Activated naive CD8-positive, alpha-beta T cell treated with anti-CD3 and anti-CD28 coated beads, Interleukin-2, amount 10 ng/mL, durations not matched to agents 7 days and 5 days (primary cell): ENCODE measurements at places on chromosomes 4 and X. TPM values are rescaled to one million over a fixed set of nuclear protein-coding genes. Genes with fewer than 3 reads are reported as not detected.
A peak's percentile ranks its signal among the peaks of the same experiment; 100 is the strongest.

- no peaks in the 10 kb centered on the region for H3K4me1 ChIP-seq
- no peaks in the 10 kb centered on the region for H3K27me3 ChIP-seq
- H3K36me3 ChIP-seq: no peaks in the 10 kb centered on the region
- no peak overlapping the region for H3K27ac ChIP-seq
- H3K4me3 ChIP-seq: no peak overlapping the region
These were observed 318.3 kb upstream of the MAGEB18 start for GRCh38 chrX:25819879-25820278.

DNA sequence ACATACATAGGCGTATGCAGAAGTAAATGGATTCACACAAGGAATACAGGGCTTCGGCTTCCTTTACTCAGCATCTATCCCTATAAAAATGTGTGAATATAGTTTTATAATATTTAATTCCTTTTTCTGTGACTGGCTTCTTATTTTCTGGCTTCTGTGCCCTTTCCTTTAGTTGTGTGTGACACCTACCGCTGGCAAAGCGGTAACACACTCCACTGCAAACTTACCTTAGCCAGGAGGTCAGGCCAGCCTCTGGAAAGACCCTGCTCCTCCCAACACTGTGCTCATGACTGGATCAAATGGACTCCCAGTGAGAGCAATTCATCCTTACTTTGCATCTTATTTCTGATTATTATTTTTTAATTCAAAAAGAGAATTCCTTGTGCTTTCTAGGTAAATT lies 244.2 kb downstream of the ANK2 start:
- peaks cover 7% of the 10 kb centered on the region for H3K27me3 ChIP-seq
- no peaks in the 10 kb centered on the region for H3K36me3 ChIP-seq
- no peaks in the 10 kb centered on the region for H3K4me1 ChIP-seq
- no peak overlapping the region for H3K4me3 ChIP-seq
- DNase-seq: no peak

- DNase-seq: no peak
- no peak overlapping the region for H3K27ac ChIP-seq
- H3K4me1 ChIP-seq: peaks cover 3% of the 10 kb centered on the region
- no peaks in the 10 kb centered on the region for H3K36me3 ChIP-seq
- H3K27me3 ChIP-seq: no peaks in the 10 kb centered on the region
These were observed 114.0 kb upstream of the LNX1 start for GRCh38 chr4:53705151-53705764.

GRCh38 chr4:144655491-144655890 lies 9.5 kb downstream of the HHIP start:
- H3K4me3 ChIP-seq: no peak overlapping the region
- no peaks in the 10 kb centered on the region for H3K4me1 ChIP-seq
- DNase-seq: no peak
- H3K27me3 ChIP-seq: peaks cover 39% of the 10 kb centered on the region
- H3K36me3 ChIP-seq: no peaks in the 10 kb centered on the region

DNA sequence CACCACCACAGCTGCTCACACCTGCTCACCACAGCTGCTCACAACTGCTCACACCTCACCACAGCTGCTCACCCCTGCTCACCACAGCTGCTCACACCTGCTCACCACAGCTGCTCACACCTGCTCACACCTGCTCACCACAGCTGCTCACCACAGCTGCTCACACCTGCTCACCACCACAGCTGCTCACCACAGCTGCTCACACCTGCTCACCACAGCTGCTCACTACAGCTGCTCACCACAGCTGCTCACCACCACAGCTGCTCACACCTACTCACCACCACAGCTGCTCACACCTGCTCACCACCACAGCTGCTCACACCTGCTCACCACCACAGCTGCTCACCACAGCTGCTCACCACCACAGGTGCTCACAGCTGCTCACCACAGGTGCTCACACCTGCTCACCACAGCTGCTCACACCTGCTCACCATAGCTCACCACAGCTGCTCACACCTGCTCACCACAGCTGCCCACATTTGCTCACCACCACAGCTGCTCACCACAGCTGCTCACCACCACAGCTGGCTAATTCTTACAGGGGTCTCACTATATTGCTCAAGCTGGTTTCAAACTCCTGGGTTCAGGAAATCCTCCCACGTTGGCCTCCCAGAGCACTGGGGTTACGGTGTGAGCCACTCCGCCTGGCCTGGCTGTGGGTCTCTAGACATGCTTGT lies 30.4 kb upstream of the CPLX1 start:
- H3K27ac ChIP-seq: peak overlapping the region; percentile 65
- peaks cover 3% of the 10 kb centered on the region for H3K4me1 ChIP-seq
- DNase-seq: no peak
- H3K36me3 ChIP-seq: peaks cover 63% of the 10 kb centered on the region

GLRA2 gene
- not detected for total RNA-seq

- no peak for DNase-seq
- H3K36me3 ChIP-seq: peaks cover 35% of the 10 kb centered on the region
- H3K4me1 ChIP-seq: peaks cover 8% of the 10 kb centered on the region
- H3K27ac ChIP-seq: no peak overlapping the region
- H3K4me3 ChIP-seq: no peak overlapping the region
- H3K27me3 ChIP-seq: no peaks in the 10 kb centered on the region
These were observed 32.7 kb upstream of the TCEANC start for GRCh38 chrX:13620207-13620606.

GRCh38 chr4:1345903-1346780 lies 866 bp upstream of the UVSSA start:
- peaks cover 5% of the 10 kb centered on the region for H3K36me3 ChIP-seq
- no peaks in the 10 kb centered on the region for H3K27me3 ChIP-seq
- peak overlapping the region; percentile 98 for H3K4me3 ChIP-seq
- peak overlapping the region; percentile 94 for H3K27ac ChIP-seq

DNA sequence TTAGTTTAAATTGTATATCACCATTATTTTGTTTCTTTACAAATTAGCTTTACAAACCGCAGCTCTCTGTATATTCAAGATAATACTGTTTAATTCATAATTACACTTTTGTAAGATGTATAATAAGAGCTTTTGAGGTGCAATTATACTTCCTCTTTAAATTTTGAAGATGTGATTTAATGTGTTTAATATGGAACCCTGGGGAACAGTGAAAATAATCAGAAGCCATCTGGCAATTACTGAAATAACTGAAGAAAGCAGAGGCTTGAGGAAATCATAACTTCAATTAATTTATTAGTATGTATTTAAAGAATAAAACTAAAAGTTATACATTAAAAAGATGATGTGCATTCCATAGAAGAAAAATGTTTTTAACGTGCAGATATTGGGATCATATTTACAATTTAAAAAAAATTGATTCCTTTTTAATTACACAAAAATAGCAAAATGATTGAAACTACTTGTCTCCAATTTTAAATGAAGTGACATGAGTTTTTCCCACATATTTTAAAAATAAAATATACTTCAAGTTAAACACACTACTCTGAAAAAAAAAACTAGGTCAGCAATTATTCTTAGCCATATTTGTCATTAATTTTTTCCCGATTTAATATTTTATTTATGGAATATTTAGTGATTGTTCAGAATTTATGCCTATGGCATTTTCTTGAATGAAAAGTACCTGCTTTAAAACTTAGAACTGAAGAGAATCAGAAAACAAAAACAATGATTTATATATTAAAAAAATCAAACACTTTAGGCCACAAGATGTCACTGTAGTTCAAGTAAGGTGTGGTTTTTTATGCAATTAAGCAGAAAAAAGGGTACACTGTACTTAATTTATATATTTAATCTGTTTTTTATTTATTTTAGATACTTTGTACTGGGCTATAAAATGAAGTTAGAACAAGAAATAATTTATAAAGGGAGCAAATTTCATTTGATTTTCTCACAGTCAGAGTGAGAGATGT lies 942.7 kb upstream of the NDST4 start:
- no peaks in the 10 kb centered on the region for H3K27me3 ChIP-seq
- DNase-seq: no peak
- no peaks in the 10 kb centered on the region for H3K36me3 ChIP-seq
- H3K4me3 ChIP-seq: no peak overlapping the region

ATP2B3 gene
- total RNA-seq: not detected

DNA sequence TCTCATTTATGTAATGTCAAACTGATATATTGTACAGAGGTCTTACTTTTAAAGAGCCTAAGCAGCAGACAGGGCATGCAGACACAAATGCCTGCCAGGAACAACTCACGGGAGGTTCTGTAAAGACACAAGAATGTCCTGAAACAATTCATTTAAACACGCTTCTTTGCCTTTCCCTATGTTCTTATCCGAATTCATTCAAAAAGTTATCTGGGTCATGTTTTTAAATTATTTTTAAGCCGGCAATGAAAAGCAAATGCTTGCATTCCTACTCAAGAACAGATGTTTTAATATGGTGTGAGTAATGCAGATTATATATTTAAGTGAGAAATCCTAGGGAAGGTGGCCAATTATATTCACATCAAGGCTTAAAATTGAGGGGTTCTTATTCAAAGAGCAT lies 192.6 kb downstream of the PDGFC start:
- no peak overlapping the region for H3K27ac ChIP-seq
- DNase-seq: no peak
- no peak overlapping the region for H3K4me3 ChIP-seq
- no peaks in the 10 kb centered on the region for H3K27me3 ChIP-seq
- no peaks in the 10 kb centered on the region for H3K4me1 ChIP-seq
- no peaks in the 10 kb centered on the region for H3K36me3 ChIP-seq

DNA sequence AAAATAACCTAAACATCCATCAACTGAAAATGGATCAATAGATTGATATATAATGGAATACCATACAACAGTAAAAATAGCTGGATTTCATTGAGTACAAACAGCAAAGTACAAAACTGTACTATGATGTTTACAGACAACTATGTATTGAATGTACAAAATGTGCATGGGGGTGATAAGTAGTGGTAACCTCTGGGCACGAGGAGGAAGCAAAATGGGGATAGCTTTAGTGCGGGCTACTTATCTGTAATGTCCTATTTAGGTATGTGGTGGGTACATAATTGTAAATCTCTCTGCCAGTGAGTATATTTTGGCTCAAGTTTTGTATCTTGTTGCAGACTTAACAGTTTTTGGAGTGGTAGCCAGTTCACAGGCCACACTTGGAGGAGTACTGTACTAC lies 123.6 kb downstream of the STAG2 start:
- DNase-seq: no peak
- peak overlapping the region; percentile 63 for H3K27ac ChIP-seq
- peaks cover 23% of the 10 kb centered on the region for H3K4me1 ChIP-seq
- H3K4me3 ChIP-seq: peak overlapping the region; percentile 8
- no peaks in the 10 kb centered on the region for H3K27me3 ChIP-seq

GPAT3 gene
- total RNA-seq: 3.1 TPM

GRCh38 chr4:114249561-114249960 lies 270.1 kb upstream of the ARSJ start:
- no peak overlapping the region for H3K27ac ChIP-seq
- no peaks in the 10 kb centered on the region for H3K36me3 ChIP-seq
- no peaks in the 10 kb centered on the region for H3K4me1 ChIP-seq

DNA sequence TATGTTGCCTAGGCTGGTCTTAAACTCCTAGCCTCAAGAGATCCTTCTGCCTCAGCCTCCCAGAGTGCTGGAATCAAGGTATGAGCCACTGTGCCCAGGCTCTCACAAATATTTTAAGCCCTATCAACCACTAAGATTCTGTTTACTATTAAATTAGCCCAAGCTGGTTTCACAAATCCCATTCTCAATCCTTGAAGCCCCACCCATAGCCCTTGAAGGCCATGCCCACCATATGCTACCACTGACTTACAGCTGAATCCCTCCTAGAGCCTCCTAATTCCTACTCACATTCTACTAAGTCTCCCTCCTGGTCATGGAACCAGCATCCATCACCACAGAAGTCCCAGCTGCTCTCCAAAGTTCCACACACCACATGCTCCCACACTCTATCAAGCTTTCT lies 9.7 kb downstream of the GRIPAP1 start:
- no peaks in the 10 kb centered on the region for H3K27me3 ChIP-seq
- no peak overlapping the region for H3K27ac ChIP-seq
- peaks cover 3% of the 10 kb centered on the region for H3K4me1 ChIP-seq
- H3K36me3 ChIP-seq: peaks cover 23% of the 10 kb centered on the region

ZNF827 gene
- total RNA-seq: 22.4 TPM

DNA sequence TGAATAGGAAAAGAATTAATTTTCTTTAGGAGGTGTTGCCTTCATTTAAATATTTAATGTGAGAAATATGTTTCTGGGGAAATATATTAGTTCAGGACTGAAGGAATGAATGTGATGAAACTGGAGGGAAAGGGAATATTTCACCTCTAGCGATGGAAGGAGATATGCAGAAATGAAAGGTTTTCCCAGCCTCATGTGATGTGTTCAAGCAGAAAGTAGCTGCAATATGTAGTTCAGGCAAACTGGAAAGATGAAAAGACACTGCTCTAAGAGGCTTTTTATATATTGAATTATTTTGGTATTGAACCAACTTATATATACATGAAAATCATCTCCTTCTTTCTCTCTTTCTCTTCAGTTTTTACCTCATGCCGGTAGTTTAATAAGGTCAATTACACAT lies 3.4 kb downstream of the GRID2 start:
- H3K36me3 ChIP-seq: no peaks in the 10 kb centered on the region
- DNase-seq: no peak
- no peak overlapping the region for H3K27ac ChIP-seq
- peaks cover 2% of the 10 kb centered on the region for H3K4me1 ChIP-seq
- H3K4me3 ChIP-seq: no peak overlapping the region
- peaks cover 38% of the 10 kb centered on the region for H3K27me3 ChIP-seq

FAM47E gene
- total RNA-seq: 0.78 TPM

DNA sequence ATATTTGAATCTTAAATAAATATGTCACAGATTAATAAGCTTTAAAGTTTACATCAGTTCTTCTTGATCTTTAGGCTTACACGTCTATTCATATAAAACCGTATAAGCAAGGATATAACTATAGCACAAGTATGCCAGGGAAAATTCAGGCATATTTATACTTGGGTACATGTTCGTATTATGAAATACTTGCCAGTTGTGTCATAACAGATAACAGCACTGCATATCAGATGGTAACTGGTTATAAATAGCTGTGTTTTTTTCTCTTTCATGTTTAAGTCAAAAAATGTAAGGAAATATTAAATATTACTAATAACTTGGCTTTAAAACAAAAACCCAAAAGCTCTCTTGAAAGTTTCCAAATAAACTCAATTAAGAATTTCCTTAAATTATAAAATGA lies 17.5 kb downstream of the BRWD3 start:
- no peaks in the 10 kb centered on the region for H3K27me3 ChIP-seq
- H3K4me1 ChIP-seq: no peaks in the 10 kb centered on the region
- no peak overlapping the region for H3K27ac ChIP-seq
- DNase-seq: no peak
- H3K36me3 ChIP-seq: peaks cover 14% of the 10 kb centered on the region
